ENCODE measurements at places on chromosomes 7 and 10.

DNA sequence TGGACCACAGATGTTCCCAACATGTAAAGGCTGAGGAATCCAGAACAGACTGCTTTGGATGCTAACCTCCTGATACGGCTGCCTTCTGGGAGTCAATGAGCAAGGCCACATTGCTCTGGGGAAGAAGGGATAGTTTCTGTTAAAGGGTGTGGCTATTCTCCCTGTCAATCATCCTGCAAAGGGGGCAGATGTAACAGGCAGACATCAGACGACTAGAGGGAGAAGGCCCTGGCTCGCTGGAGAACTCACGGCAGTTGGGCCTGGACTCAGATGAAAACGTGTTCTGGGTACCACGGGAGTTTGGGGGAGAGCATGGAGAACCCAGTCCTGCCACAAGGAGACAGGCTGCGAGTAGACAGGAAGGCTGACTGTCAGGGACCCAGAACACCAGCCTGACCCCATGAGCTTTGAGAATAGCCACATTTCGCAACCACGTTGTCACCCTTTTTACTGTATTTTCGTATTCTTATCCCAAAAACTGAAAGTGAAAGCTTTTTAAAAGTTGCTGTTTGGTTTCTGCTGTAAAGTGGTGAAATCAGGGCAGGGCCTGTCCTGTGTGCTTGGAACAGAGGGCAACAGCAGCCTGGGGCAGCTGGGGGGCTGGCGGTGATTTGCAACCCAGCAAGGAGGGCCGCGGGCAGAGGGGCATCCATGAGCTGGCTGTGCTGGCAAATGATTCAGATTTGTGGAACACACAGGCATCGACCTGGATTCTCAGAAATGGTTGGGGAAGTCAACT, 95.3 kb downstream of the MYOF start:
- DNase-seq, result no peak

GRCh38 chr10:60767424-60767823, 10.9 kb upstream of the CDK1 start:
- no peak for DNase-seq

- DNase-seq, result no peak
Measured at GRCh38 chr7:128735436-128735835, 3.7 kb upstream of the CALU start.

GRCh38 chr7:74481458-74482196, 27.9 kb downstream of the GTF2IRD1 start:
- DNase-seq, result no peak

DNA sequence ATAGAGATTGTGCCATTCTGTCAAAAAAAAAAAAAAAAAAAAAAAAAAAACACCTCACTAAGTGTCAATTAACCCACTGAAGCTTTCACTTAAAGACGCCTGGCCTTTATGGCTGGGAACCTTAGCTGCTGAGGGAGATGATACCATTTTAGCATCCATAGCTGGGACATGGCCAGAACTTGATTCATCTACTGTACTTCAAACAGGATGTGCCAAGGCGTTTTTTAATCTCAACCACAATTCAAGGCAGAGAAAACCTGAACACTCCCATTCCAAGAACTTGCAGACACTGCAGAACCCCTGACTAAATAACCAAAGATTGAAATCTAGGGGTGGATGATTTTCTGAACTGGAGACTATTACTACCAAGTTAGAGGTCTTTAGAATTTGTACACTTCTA, 996.6 kb downstream of the SORCS1 start:
- DNase-seq, result no peak

DNA sequence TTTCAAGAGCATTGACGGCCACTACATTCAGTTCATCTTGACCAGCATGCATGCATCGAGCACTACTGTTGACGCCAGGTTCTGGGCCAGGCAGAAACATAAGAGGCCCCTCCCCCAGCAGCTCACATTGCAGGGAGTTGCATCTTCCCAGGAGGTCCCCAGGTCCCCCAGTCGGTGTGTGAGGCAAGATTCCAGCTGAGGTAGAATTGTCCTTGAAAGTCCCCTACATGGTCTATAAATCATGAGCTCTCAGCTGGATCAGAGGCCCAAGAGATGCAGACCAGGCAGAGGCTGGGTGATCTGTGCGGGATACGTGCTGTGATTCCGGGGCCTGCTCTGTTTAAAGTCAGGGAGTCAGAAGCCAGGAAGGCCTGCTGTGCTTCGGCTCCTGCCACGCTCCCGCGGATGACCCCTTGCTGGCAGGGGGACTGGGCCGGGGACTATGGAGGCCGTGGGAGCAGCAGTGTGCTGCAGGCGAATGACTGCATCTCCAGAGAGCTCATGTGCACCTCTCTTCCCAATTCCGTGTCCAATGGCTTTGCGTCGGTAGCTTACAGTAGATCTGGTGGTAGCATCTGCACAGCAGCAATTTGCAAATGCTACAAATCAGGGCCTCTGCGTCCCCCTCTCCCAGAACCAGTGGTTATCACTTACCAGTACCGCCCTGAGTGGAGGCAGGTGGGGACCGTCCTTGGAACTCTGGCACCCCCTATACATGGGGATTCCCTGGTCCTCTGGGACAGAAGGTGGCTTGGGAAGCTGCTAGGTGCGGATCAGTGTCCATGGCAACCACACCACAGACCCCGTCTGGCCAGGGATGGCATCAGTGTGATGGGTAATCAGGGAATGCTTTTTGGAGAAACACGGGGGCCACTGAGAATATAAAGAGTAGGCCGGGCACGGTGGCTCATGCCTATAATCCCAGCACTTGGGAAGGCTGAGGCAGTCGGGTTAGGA, 93.6 kb downstream of the RGS10 start:
- DNase-seq, result no peak

GRCh38 chr7:22435105-22435504, 64.9 kb downstream of the STEAP1B start:
- no peak for DNase-seq

- no peak for DNase-seq
Measured at GRCh38 chr10:58243269-58243668, 24.4 kb downstream of the IPMK start.

GRCh38 chr7:17104419-17104818, 194.0 kb upstream of the AHR start:
- no peak for DNase-seq

DNA sequence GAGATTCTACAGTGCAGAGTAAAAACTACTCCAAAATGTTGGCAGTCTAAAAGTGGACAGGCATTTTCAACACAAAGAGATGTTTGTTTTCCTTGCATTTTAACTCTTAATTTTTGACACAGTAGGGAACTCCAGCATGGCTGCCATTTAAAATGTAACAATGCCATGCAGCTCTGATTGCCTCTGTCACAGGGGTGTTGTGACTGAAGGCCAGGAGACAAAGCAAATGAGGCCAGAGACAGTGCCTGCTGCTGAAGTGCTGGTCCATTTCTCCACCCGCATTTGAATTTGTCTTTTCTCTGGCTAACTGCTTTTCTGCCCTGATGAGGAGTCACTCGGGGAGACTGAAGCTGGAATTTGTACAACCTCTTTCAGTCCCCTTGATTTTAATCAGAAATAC, 710.6 kb upstream of the GALNT17 start:
- DNase-seq, result no peak

DNA sequence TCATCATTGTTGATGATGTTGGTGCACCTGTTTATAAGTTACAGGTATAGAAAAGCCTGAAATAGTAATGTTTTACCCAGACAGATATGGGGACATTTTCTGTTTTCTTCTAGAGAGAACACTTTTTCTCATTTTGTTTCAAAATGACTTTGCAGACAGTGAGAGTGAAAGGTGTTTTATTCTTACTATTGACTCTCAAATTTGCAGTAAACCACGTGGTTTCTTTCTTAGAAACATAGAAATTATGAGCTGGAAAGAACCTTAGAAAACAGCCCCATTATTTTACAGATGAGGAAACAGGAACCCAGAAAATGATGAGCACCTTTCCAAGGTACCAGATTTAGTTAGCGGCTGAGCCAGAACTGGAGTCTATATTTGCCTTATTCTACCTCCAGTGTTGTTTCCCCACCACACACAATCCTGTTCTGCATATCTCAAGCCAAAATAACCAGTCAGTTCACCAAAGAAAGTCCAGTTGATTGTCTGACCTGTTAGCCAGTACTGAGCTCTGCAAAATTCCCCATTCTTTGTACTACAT, 138.9 kb upstream of the AHR start:
- no peak for DNase-seq

DNA sequence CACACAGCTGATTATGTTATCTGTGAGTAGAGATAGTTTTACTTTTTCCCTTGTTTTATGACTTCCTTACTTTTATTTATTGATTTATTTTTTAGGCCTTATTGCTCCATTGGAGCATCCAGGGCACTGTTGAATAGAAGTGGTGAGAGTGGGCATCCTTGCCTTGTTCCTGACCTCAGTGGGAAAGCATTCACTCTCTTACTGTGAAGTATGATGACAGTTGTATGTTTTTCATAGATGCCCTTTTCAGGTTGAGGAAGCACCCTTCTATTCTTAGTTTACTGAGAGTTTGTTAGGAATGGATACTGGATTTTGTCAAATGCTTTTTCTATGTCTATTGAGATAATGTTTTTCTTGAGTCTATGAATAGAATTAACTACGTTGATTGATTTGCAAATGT, 88.6 kb downstream of the XRCC2 start:
- no peak for DNase-seq
